Glomerular endothelial cell (primary cell): ENCODE measurements at places on chromosomes 16 and 17.

DNA sequence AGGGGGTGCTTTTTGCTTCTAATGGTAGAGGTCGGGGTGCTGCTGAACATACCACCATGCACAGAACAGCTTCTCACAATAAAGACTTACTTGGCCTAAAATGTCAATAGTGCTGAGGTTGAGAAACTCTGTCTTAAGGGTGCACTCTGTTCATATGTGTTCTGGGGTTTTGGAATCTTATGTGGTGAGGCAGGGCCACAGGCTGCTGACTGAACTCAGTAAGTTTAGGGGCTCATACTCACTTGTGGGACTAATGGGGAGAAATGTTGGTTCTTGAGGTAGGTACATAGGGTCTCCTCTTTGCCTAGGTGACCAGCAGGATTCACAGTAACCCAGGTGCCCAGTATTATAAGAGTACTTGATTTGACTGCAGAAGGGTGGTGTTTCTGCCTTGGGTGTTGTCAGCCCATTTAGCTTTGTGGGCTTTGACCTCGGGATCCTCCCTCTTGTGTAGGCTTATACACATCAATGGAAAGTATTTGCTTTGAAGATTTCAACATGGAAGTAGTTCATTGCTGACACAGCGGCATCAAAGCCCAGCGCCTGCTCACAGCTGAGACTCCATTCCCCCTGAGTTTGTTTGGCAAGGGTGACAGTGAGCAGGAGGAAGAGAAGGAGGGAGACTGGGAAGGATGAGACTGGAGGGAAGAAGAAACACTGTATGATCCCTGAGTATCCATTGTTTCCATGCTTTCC, 17.2 kb downstream of the SLC7A6 start:
- DNase-seq, result no peak

GRCh38 chr17:8711291-8711690, 33.3 kb downstream of the CCDC42 start:
- DNase-seq, result no peak

- DNase-seq, result no peak
Observed at GRCh38 chr16:25094596-25094995, 16.9 kb upstream of the LCMT1 start.

GRCh38 chr17:50565402-50566350, 5.2 kb downstream of the CACNA1G start:
- DNase-seq, result no peak

DNA sequence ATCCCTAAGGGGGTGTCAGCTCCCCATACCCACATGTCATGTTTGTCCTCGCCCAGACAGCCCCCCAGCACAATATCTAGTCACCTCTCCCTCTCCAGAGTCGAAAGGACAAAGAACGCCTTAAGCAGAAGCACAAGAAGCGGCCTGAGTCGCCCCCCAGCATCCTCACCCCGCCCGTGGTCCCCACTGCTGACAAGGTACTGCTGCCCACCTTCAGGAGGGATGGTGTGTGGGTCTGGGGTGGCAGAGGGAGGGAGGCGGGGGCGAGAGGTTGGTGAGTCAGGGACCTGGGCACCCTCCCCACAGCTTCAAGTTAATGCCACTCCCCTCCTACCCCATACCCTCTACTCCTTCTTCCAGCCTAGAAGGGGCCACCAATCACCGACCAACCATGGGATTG, 7.5 kb downstream of the MLLT6 start:
- no peak for DNase-seq

- no peak for DNase-seq
Observed at GRCh38 chr16:89442990-89443726, 47.2 kb downstream of the ANKRD11 start.

DNA sequence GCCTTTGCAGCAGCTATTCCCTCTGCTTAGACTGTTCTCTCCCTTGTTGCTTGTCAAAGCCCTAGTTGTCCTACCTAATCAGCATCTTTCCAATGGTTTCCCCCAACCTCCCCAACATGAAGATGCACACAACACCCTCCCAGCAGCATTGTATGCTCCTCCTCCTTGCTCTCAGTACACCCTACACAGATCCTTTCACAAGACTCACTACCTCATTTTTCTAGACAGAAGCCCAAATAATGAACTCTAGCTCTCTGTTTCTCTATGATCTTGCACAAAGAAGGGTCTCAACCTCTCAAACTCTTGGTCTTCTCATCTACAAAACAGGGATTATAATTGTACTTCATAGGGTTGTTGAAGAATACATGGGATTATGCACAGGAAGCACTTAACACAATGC, 19.4 kb downstream of the PSME3IP1 start:
- DNase-seq, result no peak

DNA sequence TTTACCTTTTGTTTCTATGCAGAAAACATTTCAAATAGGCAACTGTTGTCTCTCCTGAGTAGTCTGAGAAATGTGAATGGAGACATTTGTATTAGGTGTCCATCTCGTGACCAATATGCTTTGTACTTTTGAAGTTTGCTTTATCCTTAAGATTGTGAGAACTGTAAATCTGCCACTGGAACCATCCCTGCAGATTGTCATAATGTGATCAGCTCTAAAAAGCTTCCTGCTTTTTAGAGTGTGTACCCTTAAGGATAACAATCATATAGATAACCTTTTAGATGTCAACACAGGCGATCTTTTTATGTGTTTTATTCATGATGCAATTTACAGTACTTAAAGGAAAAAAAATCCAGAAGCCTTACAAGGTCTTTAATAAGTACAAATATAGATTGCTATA, 63.5 kb downstream of the PRKCA start:
- no peak for DNase-seq

GRCh38 chr16:73976644-73977043, 320.0 kb upstream of the PSMD7 start:
- DNase-seq, result no peak

- no peak for DNase-seq
Observed at GRCh38 chr17:10482252-10482651, 12.9 kb upstream of the MYH4 start.

- DNase-seq, result no peak
Observed at GRCh38 chr16:24071666-24072360, 184.3 kb upstream of the CACNG3 start.

- no peak for DNase-seq
Observed at GRCh38 chr17:42097691-42098631, at the start of gene ZNF385C. ZNF385C (minus strand) TSS chr17:42098473; CDS start chr17:42063056, 35,417 bp downstream.

GRCh38 chr17:43427362-43428043, 28.7 kb downstream of the ARL4D start:
- DNase-seq, result no peak

GRCh38 chr17:79162012-79162963, 87.7 kb downstream of the ENGASE start:
- no peak for DNase-seq

- DNase-seq, result no peak
Observed at GRCh38 chr16:56414366-56414765, 11.0 kb downstream of the AMFR start.
